ENCODE measurements at places on chromosomes 16 and 17.

GRCh38 chr16:56409195-56409594 lies 16.1 kb downstream of the AMFR start:
- DNase-seq = no peak

DNA sequence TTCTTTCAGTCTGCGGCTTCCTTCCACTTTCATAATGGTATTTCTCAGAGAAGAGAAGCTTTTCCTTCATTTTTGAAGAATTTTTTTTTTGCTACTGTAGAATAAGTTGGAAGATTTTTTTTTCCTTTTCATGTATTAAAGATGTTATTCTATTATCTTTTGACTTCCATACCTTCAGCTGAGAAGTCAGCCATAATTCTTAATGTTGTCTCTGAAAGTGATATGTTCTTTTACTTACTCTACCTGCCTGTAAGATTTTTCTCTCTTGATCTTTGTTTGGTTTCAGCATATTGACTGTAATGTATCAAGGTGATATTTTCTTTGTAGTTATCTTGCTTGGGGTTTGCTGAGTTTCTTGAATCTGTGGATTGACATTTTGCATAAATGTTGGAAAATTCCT lies 143.5 kb upstream of the TOX3 start:
- DNase-seq = no peak

GRCh38 chr16:49563666-49564065 lies 190.1 kb downstream of the C16orf78 start:
- no peak for DNase-seq

- no peak for DNase-seq
Observed at GRCh38 chr17:60091908-60092331, 13.2 kb upstream of the HEATR6 start.

DNA sequence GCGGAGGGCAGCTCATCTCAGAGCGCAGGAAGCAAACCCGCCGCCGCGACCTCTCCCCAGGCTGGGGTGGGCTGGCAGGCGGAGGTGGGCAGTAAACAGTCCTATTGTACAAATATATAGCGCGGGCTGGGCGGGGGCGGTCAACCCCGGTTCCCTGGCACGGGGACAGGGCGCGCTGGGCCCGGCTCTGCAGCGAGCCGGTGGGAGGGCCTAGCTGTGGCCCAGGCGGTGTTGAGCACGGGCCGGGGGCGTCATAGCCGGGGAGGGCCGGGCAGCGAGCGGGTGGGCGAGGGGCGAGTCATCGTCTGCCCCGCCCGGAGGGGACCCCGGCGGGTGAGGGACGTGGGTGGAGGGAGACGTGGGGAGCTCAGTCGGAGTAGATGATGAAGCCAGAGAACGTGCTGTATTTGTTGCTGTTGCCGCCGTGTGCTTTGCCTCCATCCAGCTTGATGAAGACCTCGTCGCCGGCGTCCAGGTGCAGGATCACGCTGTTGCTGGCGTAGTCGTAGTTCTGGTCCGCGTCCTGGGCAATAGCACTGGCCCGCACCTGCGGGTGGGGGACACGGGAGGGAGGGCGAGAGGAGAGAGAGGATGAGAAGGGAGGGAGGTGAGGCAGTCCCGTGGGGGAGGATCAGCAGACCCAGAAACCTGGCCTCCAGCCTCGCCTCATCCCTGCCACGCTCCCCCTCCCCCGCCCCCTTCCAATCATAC lies 8.1 kb downstream of the C1QL1 start:
- DNase-seq = no peak

DNA sequence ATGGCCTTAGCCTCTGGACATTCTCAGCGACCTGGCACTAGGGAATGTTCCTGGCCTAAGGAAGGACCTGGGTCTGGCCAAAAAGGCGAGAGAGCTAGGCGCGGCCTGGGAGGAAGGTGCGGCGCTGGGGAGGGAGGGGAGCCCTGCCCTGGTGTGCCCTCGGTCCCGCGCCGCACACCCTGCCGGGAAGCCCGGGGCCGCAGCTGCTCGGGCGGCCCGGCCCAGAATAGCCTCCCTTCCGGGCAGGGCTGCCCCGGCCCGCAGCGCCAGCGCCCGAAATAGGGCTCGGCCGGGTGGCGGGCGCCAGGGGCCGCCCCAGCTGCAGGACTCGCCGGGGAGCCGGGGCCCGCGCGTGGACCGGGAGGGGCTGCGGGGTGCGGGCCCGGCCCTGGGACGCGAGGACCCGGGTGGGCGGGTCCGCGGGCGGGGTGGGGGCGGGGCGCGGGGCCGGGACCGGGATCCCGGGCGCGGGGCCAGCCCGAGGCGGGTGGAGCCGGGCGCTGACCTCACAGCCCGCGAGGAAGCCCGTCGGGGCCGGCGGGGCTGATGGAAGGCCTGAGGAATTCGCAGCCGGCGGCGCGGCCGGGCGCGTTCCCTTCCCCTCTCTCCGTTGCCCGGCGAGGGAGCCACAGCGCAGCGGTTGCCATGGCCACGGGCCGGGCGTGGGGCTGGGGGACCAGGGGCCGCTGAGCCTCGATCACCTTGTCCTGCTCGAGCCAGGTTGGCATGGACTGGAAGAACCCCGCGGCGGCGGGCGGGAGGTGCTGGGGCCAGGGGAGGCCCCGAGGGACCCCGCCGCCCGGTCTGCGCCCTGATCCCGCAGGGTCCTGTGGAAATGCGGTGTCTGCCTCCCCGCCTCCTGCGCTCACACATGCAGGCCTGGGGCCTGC lies 18.1 kb downstream of the SOCS3 start:
- peak; percentile 60 for DNase-seq

Measured in GM13976 (cell line).